ENCODE measurements at places on chromosomes 4 and X. TPM values are rescaled to one million over a fixed set of nuclear protein-coding genes. Genes with fewer than 3 reads are reported as not detected.

Gene KLHL15
- polyA plus RNA-seq: 14.3 TPM

Gene NUP62CL
- 6.2 TPM for polyA plus RNA-seq

Gene PARM1
- 44.9 TPM for polyA plus RNA-seq

Gene AMTN
- polyA plus RNA-seq: not detected

Gene MTTP
- 0.37 TPM for polyA plus RNA-seq

Gene DMRTC1B
- polyA plus RNA-seq: 3.2 TPM

Gene HPF1
- polyA plus RNA-seq: 42.7 TPM

Measured in right lung (tissue), 10 donors.